NCI-H187 (cell line): ENCODE measurements at places on chromosomes 3 and 15.

- no peak for DNase-seq
Measured at GRCh38 chr15:66940368-66940767, 125.0 kb upstream of the SMAD3 start.

GRCh38 chr15:75389791-75390382 is 21.5 kb upstream of the MAN2C1 start:
- DNase-seq, result peak; percentile 7

GRCh38 chr3:132016061-132017041 is 18.5 kb downstream of the CPNE4 start:
- no peak for DNase-seq

- no peak for DNase-seq
Measured at GRCh38 chr3:47857151-47857550, 54.2 kb downstream of the DHX30 start.

DNA sequence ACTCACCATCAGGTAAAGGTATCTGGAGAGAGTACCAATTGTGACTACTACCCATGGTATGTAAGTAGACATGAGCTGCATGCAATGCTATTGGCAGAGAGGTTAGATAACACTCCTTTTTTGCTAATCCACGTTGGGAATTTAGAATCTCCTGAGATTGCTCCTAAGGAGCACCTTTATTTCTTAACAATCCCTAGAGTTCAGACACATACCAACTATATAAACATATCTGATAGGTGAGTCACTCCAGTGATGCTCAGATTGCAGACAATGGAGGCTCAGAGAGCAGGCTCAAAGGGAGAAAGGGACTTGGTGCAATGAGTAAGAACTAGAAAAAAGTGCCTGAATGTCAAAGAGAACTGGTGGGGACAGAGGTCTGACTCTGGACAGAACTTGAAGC is 47.0 kb upstream of the LRRFIP2 start:
- DNase-seq, result no peak

DNA sequence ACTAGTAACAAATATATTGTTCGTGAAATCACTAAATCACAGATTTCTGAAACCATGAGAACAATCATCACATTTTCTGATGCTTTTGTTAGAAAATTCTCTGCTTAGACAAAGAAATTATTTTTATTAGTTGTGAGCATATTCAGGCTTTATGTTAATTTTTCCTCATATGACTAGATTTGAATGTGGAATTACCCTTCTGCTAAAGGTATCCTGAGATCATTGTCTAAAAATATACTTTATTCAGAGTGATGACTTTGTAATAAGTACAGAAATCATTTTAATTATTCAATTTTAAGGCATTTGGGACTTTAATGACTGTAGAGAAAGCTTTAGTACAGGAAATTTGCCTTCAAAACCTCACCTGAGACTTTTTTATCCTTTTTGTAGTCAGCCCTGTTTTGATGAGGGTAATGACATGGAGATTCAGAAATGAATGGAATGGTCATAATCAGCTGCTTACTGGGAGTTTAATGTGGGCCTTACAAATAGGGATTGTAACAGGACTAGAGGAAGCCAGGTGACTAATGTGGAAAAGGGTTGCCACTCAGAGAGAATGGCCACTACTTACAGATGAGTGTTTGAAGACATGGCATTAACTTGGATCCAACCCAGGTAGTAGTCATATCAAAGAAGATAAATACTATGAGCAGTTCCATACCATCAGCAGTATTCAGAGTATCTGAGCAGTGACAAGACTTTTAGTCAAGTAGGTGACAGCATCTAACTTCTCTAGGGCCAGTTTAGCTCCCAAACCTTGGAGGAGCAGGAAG is 148.3 kb downstream of the MBNL1 start:
- DNase-seq, result no peak

GRCh38 chr3:27708250-27708649 is 13.9 kb downstream of the EOMES start:
- DNase-seq, result no peak

DNA sequence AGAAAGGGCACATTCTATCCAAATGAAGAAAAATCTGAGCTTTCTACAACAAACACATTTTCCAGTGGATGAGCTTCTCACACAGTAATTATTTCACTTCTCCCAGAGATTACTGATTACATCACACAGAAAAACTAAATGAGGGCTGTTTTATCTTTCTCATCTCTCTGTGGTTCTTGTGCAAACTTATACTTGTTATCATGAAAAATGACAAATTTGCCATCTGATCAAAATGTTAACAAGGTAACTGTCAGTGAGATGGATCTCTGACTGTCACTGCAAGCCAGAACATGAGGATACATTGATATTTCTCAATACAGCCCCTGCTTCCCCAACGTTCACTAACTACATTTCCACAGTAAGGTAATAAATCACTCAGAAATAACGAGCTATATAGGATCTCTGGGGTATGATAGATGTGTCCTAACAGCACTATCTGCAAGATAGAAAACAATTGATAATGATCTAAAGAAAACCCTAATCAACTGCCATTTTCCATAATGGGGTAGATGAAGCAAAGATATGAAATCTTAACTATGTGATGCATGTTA is 829.3 kb upstream of the CFAP20DC start:
- no peak for DNase-seq

GRCh38 chr15:80072285-80072994 is 13.0 kb downstream of the ZFAND6 start:
- DNase-seq, result no peak

DNA sequence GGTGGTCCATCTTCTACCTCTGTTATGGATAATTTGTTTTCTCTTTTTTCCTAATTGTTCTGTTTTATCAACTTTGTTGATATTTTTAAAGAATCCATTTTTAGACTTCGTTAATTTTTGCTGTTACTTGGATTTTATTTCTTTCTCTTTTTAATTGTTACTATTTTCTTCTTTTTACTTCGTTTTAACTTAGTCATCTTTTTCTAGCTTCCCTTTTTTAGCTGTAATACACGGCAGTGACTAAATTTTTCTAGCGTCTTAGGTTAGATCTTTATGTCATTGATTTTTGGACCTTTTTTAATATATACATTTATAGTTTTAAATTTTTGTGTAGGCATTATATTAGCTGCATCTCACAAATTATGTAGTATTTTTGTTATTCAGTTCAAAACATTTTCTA is 33.1 kb downstream of the ARIH2 start:
- DNase-seq, result no peak

- no peak for DNase-seq
Measured at GRCh38 chr3:100759950-100760349, 50.7 kb downstream of the TFG start.

- DNase-seq, result no peak
Measured at GRCh38 chr15:89993349-89993748, 7.8 kb upstream of the ZNF710 start.

DNA sequence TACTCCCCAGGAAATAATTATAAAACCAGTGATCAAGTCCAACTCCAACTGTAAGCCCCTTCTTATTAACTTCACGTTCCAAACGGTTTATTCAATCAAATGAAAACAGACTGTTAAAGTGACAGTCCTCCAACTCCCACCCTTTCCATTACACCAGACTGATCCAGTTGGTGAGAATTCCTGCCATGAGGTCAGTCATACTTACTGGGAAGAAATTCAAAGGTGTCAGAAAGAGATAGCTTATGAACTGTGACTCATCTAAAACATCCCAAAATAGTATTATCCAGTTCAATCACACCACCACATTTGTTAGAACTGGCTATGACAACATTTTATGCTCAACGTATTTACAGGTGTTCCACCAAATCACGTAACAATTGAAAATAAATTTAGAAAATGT is 19.5 kb downstream of the SMARCC1 start:
- DNase-seq, result no peak

GRCh38 chr15:85388566-85389305 is 8.3 kb downstream of the AKAP13 start:
- DNase-seq, result no peak

DNA sequence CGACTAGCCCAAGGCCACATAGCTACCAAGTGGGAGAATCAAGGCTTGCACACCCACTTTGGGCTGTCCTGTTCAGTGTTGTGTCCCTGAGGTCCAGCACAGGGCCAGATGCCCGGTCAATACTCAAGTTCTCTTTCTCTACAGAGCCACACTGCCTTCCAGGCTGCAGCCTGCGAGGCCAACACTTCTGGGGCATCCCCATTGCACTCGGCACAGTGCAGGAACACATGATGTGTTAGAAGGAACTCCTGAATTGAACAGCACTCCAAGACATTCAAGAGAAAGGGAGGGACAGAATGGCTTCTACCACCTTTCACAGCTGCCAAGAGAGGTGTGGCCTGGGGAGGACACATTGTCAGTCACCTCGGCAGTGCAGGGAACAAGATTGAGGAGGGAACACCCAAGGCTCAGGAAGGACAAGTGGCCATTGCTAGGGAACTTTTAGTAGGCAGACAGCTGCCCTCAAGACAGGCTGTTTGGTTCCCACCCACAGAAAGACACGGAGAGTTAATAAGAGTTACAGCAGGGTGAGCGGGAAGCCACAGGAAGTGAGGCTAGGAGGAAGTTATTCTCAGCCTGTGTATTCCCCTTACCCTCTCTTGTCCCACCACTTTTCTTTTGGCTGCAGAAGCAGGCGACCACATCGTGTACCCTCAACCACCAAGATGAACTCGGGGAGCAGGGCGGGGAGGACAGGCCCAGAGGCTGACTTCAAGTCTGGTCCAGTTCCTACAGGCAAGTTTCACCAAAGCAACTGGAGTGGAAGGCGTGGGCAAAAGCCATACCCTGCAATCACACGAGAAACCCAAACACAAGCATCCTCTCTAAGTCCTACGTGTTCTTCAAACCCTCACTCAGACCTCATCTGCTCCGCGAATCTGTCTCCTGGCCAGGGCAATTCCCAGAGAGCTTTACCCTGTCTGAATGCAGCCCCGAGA is 69.4 kb downstream of the SRGAP3 start:
- no peak for DNase-seq

DNA sequence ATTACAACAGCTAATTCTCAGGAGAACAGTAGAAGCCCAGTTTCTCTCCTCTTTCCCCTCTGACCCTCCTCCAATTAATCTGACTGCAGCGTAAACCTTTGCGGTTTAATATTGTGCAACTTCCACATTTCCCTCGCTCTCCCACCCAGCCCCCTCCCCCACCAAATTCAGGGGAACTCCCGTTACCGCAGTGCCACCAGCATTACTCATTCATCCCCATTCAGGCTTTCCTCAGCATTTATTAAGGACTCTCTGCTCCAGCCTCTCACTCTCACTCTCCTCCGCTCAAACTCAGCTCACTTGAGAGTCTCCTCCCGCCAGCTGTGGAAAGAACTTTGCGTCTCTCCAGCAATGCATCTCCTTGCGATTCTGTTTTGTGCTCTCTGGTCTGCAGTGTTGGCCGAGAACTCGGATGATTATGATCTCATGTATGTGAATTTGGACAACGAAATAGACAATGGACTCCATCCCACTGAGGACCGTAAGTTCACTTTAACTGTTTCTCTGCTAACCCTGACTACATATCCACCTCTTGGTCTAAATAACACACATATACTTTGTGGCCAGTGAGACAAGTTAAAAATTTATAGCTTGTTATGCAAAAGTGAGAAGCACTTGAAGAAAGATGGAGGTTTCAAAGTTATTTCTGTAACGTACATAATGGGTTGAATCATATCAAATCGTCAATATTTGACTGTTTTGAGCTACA is at the start of gene PTX3:
PTX3 (plus strand) TSS at position 268 of the 709 bp plus-strand sequence; CDS start at position 352, 84 bp downstream.
- DNase-seq, result no peak

- no peak for DNase-seq
Measured at GRCh38 chr15:65408324-65409035, 14.3 kb downstream of the IGDCC4 start.

DNA sequence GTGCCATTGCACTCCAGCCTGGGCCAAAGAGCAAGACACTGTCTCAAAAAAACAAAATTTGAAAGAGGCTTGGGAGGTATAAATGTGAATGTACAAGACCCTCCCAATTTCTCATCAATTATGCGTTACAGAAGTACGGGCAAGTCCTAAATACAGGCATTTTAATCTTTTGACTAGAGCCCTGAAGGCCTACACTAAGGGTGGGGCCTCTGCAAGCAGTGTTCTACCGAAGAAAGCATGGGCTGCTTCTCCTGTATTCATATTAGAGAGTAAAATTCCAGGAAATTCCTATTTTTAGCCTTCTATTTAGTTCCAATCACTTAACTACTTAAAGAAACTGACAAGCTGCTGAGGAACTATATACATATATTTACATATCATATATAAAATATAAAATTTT is 25.7 kb downstream of the PBRM1 start:
- no peak for DNase-seq

DNA sequence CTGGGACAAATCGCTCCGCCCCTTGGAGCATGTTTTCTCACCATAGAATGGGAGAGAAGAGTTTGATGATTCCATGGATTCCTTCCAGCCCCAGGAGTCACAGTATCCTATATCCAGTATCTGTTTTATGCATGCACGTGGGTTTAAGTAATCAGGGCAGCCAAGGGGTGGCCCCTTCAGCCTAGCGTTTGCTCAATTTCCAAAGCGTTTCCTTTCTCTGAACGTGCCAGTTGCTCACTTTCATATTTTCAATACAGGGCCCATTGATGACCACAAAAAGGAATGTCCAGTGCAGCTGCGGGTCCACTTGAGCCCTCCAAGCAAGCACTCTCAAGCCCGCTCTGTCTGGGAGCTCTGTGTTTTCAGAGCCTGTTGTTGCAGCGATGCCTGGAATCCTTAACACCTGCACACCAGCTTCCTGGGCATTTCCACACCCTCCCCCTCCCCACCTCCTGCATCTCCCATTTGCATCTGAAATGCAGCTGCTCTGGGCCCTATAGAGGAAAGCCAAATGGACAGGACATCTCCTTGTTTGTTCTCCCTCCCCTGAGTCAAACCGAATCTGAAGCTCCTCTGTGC is 164.3 kb upstream of the LPP start:
- DNase-seq, result peak; percentile 61

GRCh38 chr3:172680684-172681083 is 30.2 kb downstream of the NCEH1 start:
- no peak for DNase-seq

- no peak for DNase-seq
Measured at GRCh38 chr3:82129221-82129801, 367.9 kb upstream of the GBE1 start.

GRCh38 chr3:177358977-177359592 is 161.8 kb upstream of the TBL1XR1 start:
- DNase-seq, result no peak

DNA sequence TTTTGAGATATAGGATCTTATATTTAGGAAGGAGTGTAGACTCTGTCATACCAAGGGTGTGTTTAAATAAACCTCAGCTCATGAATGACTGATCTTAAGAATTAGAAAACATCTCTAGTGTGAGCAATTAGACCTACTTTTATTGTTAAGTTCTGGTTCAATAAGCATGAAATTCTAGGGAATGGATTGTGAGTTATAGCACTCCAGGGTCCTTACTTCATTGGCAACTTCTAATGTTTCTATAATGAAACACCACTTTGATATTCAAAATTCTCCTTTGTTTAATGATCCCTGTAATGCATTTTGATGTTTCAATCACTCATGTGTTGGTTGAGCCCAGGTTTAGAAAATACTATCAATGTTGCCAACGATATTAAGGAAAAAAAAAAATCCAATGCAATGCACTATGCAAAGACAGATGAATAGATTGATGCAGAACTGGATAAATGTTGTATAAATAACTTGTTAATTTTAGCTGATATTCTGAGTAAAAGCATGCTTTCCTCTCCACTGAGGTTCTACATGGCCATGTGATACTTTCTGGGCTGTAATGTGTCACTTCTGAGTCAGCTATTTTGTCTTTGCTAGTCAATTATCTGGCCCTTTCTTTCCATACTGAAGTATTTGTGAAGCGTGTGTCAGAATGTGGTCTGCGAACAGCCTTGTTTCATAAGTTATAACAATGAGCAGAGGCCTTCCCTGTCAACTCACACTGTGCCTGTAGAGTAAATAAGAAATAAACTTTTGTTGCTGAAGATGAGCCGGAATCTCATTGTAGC is 1035.9 kb downstream of the PLOD2 start:
- no peak for DNase-seq
